ENCODE measurements at places on chromosomes 12 and 14.

DNA sequence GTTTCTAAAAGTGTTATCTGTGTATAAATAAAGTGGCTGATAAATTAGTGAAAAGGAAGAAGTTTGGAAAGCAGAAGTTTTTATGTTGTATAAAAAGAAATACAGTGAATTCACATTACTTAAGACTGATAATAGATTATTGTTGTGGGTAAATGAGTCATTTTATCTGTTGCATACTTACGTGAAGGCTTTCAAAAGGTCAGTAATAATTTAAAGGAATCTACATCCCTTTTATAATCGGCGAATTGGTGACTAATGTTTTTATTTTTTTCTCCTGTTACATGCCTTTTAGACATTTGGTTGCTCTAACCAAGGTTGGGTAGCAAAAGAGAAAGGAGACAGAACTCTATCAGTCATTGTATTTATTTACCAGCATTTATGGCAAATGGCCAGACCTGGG is 155.9 kb downstream of the SLC41A2 start:
- no peak for DNase-seq

DNA sequence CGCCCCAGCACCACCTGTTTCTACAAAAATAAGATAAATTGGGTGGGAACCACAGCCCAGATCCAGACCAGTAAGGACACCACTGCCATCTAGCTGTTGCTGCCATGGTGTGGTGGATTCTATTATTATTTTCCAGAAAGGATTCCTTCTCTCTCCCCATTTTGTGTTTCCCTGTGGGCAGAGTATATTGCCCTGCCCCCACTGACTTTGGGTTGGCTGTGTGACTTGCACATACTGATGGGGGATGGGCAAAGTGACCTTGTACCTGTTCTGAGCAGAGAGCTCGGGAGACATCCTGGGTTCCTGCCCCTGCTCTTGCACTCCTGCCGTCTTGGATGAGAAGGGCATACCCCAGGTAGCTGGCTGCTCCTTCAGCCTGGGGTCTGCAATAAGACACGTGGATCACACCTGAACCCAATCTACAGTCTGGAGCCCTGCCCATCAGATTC is 24.3 kb downstream of the MOAP1 start:
- no peak for DNase-seq

GRCh38 chr12:95169368-95169767 is 47.9 kb downstream of the FGD6 start:
- no peak for DNase-seq

DNA sequence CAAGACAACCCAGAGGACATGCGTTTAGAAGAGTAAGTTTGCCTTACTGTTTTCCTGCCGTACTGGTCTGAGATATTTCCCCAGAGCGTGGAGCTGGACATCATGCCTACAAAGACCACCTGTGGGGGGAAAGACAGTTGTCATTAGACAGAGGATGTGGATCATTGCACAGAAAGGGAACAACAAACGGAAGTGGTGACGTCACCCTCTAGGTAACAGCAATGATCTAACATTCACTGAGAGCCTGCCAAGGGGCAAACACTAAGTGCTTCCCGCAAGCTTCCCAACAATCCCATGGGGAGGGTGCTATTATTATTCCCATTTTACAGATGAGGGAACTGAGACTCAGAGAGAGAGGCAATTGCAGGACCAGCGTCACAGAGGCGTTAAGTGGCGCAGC is 48.5 kb downstream of the SVOP start:
- DNase-seq, result no peak

DNA sequence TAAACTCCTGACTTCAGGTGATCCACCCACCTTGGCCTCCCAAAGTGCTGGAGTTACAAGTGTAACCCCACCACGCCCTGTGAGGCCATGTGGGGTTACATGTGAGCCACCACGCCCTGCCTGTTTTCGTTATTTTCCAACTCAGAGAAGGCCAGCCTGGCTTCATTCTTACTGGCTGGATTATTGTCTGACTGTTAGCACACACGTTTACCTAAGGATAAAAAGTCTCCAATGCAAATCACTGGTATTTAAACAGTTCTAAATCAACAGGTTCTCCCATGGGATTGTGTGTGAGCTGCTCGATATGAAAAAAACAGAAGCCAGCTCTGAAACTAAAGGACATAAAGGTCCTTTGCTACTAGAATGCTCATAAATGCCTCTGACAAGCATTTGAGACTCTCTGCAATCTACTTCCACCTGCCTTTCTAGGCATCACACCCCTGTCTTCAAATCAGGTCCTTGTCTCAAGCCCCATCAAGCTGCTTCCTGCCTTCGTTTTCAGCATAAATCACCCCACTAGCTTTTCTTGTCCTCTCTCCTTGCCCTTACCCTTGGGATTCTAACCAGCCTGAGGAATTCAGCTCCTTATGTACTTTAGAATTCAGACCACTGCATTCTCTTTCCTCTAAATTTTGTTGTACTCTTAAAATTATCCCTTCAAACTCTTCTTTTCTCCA is 265.0 kb downstream of the DUSP6 start:
- no peak for DNase-seq

GRCh38 chr14:31001339-31001658 is 24.1 kb upstream of the AP4S1 start:
- no peak for DNase-seq

- no peak for DNase-seq
Observed at GRCh38 chr12:76562130-76562529, 2.6 kb upstream of the OSBPL8 start.

DNA sequence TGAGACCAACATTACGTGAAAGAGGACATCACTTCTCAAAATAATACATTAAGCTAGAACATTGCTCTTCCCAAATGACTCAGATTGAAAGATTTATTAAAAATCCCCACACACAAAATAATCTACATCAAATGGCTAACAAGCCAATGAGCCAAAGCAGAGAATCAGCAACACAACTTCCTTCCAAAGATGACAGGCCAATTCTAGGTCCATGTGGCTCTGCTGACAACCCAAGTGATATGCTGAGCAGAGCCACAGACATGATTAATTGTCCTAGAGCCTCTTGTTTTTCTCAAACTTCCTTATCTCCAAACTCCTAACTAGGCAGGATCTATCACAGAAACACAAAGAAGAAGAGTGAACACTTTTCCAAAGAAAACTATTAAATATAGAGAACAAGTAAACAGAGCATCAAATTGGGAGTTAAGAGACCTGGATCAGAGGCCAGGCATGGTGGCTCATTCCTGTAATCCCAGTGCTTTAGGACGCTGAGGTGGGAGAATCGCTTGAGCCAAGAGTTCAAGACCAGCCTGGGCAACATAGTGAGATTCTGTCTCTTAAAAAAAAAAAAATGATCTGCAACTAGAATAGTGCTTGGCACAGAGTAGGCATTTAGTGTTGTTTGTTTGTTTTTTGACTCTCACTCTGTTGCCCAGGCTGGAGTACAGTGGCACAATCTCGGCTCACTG is 38.5 kb downstream of the SENP1 start:
- DNase-seq, result no peak

- no peak for DNase-seq
Observed at GRCh38 chr12:62050785-62051184, 209.4 kb upstream of the USP15 start.

DNA sequence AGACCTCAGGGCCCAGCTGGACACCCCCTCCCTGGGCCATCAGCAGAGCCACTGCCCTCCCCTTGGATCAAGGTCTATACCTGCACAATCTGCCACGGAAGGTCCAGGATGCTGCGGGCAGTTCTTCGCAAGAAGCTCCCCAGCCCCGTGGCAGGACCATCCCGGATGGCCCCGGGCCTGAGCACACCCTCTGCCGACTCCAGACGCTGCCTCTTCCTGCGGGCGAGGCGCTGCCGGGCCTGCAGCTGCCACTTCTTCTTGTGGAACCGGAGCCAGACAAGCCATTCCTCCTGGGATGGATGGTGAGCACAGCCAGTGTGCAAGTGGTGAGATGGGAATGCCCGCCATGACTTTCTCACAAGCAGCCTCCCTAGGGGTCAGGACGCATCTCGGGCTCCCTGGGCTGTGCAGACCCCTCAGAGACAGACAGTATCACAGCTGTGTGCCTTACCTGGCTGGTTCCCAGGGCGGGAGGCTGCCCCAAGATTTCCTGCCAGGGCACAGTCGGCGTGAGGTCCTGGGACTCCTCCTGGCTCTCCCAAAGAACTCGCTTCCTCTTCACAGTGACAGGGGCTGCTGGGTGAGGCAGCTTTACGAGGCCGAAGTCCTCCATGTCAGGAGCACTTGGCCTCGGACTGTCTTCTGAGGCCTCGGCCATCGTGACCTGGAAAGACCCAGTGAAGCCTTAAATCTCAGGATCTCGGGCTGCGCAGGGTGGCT is 30.8 kb downstream of the P2RX2 start:
- no peak for DNase-seq

- DNase-seq, result no peak
Observed at GRCh38 chr12:73867147-73867546, 670.5 kb upstream of the ATXN7L3B start.

DNA sequence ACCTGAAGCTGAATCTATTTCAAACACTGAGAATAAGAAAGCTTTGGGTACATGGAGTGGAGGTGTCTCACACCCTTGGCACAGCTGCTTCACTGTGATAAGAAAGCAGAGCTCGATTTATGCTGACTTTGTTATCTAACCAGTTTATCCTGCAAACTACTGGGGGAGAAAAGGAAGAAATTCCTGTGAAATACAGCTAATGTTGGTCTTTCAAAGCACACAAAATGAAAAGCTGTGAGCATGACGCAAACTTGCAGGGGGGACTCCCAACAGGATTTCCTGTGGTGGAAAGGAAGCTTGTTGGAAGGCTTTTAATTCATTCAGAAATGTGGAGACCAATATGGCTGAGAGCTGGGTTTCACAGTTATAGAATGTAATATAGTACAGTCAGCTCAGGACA is 53.4 kb downstream of the SRGAP1 start:
- no peak for DNase-seq

DNA sequence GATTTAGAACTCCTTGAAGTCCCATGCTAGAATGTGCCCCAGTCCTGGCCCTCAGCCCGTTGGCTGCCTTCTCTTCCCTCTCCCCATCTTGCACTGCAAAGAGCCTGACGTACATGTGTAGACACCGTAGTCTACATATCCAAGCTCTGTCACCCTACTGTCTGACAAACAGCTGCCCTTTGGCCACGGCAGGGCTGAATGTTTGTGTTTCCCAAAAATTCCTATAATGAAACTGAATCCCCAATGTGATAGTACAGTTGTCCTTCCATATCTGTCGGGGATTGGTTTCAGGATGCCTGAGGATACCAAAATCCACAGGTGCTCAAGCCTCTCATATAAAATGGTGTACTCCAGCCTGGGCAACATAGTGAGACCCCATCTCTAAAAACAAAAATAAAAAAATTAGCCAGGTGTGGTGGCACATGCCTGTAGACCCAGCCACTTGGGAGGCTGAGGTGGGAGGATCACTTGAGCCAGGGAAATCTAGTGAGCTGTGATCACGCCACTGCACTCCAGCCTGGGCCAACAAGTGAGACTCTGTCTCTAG is 12.3 kb upstream of the TFCP2 start:
- no peak for DNase-seq

GRCh38 chr12:87127272-87127671 is 871.1 kb upstream of the MGAT4C start:
- no peak for DNase-seq

- DNase-seq, result no peak
Observed at GRCh38 chr14:26846388-26846787, 248.6 kb upstream of the NOVA1 start.

GRCh38 chr12:42921741-42922504 is 332.4 kb upstream of the PRICKLE1 start:
- peak; percentile 43 for DNase-seq

- no peak for DNase-seq
Observed at GRCh38 chr14:41839661-41840060, 233.0 kb downstream of the LRFN5 start.

GRCh38 chr12:41174602-41175001 is 13.5 kb upstream of the PDZRN4 start:
- DNase-seq, result no peak

GRCh38 chr12:39102474-39103209 is 197.3 kb upstream of the CPNE8 start:
- DNase-seq, result no peak

GRCh38 chr14:92315050-92315805 is 7.7 kb upstream of the SLC24A4 start:
- no peak for DNase-seq

DNA sequence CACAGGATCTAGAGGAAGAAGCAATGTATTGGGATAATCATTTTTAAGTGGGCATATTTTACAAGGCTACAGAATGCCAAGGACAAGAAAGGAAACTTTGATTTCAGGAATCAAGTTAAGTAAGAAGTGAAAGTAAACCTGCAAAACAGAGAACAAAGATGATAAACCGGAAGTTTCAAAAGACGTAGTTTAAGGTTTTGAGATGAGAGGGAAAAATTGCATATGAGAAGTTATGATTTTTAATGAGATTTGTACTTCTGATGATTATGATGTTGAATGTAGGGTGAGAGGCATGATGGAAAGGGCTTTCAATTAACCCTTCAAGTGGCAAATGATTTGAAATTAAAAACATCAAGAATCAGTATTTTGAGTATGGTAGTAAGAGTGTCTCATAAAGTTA is 134.9 kb downstream of the CAPZA3 start:
- no peak for DNase-seq

DNA sequence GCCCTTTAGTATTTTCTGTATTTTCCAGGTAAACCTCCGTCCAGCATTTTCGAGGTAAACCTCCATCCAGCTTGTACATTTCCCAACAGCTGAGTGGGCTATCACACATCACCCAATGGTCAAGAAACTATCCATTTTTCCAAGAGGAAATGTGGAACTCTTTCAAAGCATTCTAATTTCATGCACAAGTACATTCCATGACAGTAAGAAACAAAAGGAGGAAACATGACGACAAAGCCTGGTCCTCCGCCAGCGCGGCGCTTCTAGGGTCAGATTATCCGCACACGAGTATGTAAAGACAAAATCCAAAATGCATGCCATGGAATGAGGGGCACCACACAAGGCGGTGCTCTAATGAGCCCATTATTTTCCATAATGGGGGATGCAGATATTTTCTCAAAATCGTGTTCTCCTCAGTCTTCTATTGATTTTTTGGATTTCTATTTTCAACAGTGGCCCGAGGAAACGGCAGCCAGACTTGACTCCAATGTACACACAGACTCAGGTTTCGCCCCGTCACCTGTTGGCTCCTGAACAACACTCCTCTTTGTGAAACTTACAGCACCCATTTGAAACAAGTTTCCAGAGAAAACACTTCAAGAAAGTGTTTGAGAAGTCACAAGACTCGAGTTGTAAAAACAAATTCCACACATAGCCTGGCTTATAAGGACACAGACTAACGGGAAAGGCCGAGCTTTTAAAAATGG is 107.4 kb downstream of the PRICKLE1 start:
- no peak for DNase-seq

DNA sequence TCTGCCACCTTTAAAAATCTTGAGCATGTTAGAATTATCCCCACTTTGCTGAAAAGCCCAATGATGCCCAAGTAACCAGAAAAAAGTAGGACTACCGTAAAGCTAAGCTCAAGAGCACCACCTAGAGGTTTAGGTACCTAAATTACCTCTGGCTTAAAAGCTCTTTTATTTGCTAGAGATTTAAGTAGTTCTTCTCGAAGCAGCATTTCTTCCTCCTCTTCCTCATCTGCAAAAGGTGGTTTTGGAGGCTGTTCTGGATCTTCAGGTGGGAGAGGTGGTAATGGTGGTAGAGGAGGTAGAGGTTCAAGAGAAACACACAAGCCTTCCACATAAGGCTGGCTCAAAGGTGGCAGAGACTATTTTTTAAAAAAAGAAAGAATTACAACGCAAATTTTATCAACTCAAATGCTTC is 26.9 kb downstream of the ZFC3H1 start:
- DNase-seq, result peak; percentile 10

- DNase-seq, result peak; percentile 69
Observed at GRCh38 chr14:36672095-36672494, 10.4 kb downstream of the PAX9 start.

- DNase-seq, result no peak
Observed at GRCh38 chr12:96812153-96812552, 94.9 kb upstream of the NEDD1 start.
